D341Med (cell line): ENCODE measurements at places on chromosomes 2 and 18.

DNA sequence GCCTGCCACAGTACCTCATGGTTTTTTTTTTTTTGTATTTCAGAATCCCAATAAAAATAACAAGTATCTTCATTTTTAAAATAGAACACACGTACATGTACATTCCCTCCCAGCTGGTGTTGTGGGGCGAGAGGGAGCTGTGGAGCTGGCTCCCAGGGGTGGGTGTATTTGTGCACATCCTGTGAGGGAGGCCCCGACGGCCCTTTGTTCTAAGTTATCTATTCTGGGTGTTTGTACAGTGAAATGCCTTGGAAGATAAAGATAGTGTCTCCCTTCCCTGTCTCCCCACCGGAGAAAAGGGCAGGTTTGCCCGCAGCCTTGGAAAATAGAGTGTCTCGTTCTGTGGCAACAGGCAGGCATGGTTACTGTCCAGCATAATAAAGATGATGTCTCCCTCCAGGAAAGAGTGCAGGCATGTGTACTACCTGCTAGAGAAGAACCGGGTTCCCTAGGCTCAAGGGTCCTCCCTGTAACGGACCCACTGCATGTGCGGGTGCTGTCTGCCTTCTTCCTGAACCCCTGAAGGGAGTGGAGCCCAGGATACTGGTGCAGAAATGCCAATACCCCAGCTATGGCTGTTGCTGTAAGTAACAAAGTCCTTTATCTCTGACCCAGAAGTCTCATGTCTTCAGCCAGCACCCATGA lies 12.1 kb upstream of the ALLC start:
- DNase-seq, result no peak

GRCh38 chr2:101900375-101900774 lies 91.4 kb upstream of the IL1R2 start:
- no peak for DNase-seq

- no peak for DNase-seq
Measured at GRCh38 chr18:33641141-33641540, 63.1 kb downstream of the ASXL3 start.

- DNase-seq, result no peak
Measured at GRCh38 chr2:168700615-168701245, 101.7 kb upstream of the NOSTRIN start.

GRCh38 chr2:83784947-83785346 lies 674.1 kb downstream of the SUCLG1 start:
- DNase-seq, result no peak

DNA sequence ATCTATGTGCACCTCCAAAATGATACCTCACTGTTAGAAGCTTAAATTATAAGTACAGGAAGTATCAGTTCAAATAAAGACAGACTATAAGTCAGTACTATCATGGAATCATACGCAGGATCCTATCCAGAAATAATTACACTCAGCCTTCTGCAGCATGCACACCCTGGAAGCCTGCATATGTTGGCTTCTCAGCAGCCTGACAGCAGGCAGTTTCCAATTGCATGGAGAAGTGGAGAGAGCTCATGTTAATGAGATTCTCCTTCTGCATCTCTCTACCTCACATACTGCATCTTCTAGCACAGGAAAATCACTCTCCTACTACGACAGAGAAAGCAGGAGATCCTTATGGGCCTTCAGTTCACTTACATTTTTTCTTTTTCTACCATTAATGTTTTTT lies 20.5 kb downstream of the NR4A2 start:
- no peak for DNase-seq
